ENCODE measurements at places on chromosomes 4 and X.

DNA sequence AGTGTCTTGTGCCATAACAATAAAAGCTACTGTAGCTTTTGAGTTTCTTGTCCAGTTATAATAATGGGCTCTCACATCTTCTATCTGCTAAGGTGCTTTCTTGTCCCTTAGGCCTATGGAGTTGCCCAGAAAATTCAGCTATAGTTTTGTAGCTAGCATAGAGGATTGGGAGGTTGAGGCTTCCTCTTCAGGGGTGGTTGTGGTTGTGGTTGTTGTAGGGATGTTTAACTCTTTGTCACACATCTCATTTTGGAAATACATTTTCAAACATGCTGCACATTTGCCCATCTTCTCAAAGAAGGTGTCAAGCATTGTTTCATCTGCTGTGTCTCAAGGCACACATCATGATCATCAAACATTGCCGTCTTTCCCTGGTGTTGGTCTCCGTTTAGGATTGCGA, 65.0 kb downstream of the ATXN3L start:
- no peak for DNase-seq

DNA sequence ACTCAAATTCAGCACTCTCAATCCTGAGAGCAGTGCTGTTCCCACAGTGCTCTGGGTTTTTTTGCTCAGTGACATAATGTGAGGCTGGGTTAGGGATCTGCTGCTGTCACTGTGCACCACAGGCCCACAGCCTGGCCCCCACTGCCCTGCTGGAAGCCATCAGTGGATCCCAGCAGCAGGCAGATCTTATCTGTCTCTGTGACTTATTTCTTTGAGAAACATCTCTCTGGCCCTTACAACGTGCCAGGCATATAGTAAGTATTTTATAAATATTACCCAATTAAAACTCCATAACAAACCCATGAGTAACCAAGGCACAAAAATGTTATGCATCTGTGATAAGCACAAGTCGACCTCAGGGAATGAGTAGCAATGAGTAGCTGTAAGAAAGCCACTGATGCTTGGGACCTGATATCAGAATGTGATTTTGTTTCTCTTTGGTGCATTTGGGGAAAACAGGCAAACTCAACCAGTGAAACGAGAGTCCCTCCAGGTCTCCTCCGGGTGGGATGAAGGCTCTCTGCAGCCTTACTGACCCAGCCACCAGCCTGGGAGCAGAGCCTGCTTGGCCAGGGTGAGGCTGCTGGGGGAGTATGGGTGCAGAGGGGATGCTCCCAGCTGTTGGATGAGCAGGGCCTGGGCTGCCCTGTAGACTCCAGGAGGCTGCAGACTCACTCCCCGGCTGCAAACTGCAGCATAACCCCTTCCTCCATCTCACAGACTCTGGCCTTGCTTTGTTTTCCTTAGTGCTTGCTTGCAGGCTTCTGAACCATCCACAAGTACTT, 172.7 kb upstream of the LNX1 start:
- DNase-seq = no peak

DNA sequence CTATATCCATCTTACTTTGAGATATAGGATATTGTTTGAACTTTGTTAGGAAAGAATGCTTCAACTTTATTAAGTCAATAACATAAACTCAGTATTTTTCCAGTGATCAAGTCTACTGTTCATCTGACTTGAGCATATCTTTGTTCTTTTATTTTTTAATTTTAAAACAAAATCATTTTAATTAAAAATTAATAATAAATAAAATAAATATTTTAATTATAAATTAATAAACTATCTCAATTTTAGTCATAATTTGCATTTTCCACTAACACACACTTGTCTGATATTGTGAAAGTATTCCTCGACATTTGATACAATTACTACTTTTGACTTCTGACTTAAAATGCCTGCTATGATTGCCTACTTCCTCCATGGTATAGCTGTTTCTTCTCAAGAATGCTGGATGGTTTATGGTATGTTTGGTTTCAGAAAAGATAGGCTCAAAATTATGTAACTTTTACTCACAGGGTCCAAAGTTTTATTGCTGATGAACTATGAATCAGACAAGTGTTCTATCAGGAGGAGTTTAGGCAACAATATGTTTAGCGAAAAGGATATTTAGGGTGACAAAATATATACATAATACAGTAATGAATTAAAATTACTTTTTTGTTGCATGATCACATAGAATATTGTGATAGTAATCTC, 1132.3 kb upstream of the PCDH10 start:
- no peak for DNase-seq

GRCh38 chrX:44063606-44064005, 90.4 kb upstream of the NDP start:
- no peak for DNase-seq

DNA sequence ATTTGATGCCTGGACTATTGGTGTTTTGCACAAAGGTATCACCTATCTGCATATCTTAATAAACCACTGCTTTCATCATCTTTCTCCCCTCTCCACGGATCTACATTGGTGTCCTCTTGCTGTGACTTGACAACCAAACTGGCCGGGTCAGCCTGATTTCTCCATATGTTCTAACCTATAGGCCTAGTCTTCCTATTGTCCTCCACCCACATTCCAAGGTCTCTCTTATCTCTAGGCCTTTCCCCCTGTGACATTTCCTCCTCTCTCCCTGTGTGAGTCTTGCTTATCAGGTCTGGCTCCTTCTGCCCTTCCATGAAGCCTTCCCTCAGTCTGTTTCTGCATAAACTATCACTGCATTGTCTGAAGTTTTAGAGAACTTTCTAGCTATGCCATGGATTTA, 33.7 kb downstream of the ARHGAP24 start:
- no peak for DNase-seq

DNA sequence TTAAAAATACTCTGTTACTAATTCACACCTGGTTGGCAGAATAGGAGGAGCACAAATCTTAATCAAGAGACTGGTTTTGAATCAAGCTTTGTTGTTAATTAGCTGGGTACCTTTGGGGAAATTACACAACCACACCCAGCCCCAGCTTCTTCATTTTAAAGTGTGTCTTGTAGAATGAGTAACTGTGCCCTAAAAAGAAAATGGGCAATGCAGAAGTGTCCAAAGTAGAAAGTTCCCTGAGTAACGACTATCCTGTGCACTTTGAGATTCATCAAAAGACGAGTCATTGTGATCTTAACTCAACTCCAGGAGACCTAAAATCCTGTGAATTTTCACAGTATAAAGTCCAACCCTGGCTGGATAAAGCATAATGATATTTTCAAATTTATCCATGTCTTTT, 792.3 kb upstream of the HS3ST1 start:
- DNase-seq = no peak

All from stimulated activated CD8-positive, alpha-beta memory T cell treated with anti-CD3 and anti-CD28 coated beads, Interleukin-4, amount 100 ng/mL, for 1 hour (primary cell).